ENCODE measurements at places on chromosomes 3 and 15.

DNA sequence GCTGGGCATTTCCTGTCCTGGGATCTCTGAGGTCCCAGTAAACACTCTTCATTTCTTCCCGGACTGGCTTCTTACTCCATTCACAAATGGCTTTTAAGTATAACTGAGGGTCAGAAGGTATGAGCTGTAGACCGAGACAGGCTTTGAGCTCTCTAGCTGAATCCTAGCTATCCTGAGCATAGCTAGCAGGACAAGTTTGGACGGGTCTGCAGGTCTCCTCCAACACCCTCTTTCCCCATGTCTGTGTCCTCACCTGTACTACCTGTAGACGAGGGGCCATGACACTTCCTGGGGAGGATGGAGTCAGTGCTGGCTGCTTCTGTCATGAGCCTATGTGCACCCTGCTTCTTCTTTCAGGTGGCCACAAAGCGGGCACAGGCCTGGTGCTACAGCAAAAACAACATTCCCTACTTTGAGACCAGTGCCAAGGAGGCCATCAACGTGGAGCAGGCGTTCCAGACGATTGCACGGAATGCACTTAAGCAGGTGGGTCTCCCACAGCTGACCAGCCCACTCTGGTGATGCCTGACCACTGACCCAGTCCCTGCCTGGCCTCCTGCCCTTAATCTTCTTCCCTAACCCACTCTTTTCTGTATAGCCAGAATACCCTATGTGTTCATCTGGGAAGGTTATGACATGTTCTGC is 72.1 kb upstream of the ACAD9 start:
- DNase-seq, result no peak

DNA sequence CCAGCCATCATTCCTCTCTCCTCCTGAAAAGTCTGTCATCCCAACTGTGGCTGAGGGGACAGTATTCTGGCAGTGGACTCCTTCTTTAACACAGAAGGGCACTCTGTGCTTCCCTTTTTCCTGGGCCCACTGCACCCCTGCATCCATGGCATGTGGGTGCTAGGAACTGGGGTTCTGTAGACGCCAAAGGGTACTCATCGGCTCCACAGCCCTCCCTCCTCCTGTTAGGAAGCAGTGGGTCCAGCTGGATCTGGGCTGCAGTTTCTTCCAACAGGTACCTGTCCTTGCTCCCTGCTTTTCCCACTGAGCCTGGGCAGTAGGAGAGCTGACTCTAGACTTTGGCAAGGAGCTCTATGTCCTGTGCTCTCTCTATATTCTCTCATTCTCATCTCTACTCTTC is 6.4 kb upstream of the MANF start:
- DNase-seq, result no peak

DNA sequence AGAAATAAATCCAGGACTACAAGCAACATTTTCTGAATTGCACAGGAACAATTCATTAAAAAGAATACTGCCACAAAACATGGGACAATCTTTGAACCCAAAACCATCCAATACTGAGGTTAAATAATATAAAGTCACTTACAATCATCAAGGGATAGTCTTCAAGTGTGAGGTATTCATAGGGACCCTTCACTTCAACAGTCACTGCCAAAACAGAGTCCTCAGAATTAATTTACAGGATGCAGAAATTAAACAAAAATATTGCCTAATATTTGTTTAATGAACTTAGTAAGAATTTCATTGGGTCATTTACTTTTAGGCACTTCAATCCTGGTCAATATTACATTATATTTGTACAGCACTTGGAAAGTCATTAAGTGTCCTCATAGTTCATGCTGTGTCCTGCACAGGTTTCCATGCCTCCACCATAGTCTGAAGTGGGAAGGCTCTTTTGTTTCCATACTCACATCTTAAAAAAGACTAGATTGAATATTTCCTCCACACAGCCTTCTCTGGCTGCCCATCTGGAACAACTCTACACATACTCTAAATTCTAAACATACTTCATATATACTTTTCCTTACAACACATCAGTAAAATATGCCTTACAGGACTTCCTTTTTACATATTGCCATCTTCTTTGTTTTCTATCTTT is 31.6 kb upstream of the VPS39 start:
- no peak for DNase-seq

DNA sequence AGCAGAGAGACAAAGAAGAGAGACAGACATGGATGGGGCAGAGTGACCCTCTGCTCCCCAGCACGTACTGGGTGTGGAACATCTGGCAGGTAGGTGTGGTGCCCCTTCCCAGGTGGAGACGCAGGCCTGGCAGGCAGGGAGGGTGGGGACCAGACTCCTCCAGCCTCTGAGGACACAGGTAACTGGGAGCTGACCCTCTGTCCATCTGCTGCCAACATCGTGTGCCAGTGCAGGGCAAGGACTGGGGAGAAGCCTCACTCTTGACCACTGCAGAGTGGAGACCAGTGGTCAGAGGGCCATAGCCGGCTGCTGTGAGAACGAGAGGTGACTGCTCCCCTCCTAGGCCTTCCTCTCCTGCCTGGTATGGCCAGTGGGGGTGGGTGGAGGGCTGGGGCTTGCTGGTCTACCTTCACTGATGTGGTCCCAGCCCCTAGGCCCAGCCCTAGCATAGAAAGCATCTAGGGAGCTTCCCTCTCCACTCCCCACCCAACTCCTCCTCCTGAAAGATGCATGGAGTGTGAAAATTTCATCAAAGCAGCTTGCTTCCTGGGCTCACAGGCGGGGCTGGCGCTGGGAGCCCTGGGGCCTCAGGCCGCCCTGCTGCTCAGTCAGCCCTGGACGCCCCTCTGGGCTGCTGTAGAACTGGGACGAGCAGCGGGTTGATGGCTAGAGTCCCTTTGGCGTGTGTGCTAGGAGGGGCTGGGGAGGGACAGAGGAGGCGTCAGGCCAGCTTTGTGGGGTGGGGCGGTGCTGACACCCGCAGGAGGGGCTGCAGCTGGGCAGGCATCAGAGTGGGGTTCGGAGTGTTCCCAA is 90.3 kb downstream of the PLXNA1 start:
- DNase-seq, result no peak

- DNase-seq, result no peak
These were observed 11.9 kb downstream of the FAIM start for GRCh38 chr3:138620431-138620830.

Data from activated CD4-positive, alpha-beta T cell treated with anti-CD3 and anti-CD28 coated beads, Interleukin-2, amount 50 U/mL, for 1 hour (primary cell).